Mesendoderm (in vitro differentiated cells): ENCODE measurements at places on chromosomes 6 and 20.

GRCh38 chr20:45993197-45993951, 15.3 kb upstream of the MMP9 start:
- peak; percentile 93 for DNase-seq

GRCh38 chr6:144335914-144336313, 50.8 kb downstream of the UTRN start:
- no peak for DNase-seq

GRCh38 chr6:22637782-22638181, 68.4 kb downstream of the HDGFL1 start:
- DNase-seq: no peak

GRCh38 chr20:39661833-39662232, 699.7 kb downstream of the DHX35 start:
- no peak for DNase-seq

- no peak for DNase-seq
These were observed 45.8 kb upstream of the PNRC1 start for GRCh38 chr6:89034586-89035251.

- no peak for DNase-seq
These were observed 36.7 kb downstream of the CYP24A1 start for GRCh38 chr20:54137115-54137514.

DNA sequence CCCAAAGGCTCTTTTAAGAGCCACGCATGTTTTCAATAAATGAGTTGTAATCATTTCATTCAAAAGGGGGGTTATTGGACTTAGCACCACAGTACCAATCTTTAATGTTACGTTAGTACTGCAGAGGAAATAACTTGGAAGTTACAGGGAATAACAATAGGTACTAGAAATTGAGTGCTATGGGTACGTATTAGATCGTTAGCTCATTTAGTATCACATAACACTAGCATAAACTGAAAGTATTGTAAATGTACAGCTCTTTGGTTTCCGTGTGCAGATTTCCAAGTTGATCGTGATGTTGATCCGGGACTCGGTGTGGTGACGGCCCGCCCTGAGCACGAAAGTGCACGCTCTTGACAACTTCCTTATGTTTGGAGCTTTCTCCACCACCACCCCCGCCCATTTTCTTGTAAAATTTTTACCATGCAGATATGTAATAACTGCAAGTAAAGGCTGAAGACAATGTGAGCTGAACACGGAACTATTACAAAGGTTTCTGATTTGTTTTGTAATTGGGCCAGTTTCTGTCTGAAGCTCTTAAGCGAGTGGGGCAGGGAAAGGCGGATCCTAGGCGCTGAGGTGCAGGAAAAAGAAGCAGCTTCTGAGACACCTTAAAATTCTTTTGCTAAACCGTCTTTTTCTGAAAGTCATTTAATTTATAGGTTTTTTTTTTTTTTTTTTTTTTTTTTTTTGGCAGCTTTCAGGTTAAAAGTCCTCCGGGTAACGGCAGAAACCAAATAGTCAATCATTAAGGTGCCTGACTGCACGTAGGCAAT, 71.5 kb downstream of the HFE start:
- peak; percentile 52 for DNase-seq
